SIG-M5 (cell line): ENCODE measurements at places on chromosomes 4 and X.
A peak's percentile ranks its signal among the peaks of the same experiment; 100 is the strongest.

DNA sequence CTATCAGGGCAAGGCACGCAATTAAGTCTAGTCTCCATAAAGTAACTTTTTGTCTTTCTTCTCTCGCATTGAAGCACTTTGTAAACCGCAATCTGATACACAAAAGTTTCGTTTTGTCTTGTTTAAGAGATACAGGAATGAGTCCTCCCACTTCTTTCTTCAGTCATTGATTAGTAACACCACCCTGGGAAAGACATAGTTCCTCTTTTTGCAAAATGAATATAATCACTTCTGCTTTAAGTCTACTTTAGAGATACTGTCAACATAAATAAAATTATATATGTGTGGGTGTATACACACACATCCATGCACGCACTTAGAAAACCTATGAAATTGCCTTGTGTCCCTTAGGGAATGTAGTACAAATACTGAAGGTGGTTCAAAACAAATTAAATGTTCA lies 11.7 kb downstream of the COQ2 start:
- DNase-seq: peak; percentile 96

DNA sequence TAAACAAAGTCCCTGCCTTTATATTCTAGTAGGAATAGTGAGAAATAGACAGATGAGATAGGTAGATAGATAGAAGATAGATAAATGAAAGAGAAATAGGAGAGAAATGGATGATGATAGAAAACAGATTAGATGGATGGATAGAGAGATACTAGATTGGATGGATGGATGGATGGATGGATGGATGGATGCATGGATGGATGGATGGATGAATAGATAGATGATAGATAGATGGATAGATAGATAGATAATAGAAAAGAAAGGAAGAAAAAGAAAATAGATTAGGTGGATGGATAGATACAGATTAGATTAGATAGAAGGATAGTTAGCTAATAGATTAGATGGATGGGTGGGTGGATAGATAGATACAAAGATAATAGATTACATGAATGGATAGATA lies 33.2 kb upstream of the WDR17 start:
- DNase-seq: no peak

DNA sequence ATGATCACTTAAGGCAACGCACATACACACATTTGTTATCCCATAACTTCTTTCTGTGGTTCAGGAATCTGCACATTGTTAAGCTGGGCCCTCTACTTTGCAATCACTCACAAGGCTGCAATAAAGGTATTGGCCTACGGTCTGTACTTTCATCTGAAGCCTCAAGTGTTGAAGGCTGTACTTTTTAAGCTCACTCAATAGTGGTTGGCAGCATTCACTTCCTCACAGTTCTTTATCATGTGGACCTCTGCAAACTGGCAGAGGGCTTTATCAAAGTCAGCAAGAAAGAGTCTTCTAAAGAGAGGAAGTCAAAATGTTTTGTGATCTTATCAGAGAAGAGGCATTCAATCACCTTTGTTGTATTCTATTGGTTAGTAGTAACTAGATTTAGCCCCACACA lies 301.4 kb upstream of the EPHA5 start:
- DNase-seq: no peak

DNA sequence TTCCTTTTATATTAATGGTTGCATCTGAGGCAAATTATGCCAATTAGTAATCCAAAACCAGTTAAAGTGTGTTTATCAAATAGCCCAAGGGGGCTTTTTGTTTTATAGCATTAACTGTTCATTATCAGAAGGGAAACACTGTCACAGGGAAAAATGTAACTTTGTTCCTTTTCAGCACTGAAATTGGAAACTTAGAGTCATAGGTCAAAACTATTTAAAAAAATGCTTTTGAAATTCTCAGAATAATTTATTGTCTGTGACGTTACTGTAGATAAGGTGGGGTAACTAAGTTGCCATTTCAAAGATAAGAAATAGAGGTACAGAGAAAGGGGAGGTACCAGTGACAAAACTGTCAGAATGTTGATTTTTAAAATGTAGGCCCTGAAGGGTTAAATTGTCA lies 129.3 kb downstream of the AKAP4 start:
- no peak for DNase-seq

DNA sequence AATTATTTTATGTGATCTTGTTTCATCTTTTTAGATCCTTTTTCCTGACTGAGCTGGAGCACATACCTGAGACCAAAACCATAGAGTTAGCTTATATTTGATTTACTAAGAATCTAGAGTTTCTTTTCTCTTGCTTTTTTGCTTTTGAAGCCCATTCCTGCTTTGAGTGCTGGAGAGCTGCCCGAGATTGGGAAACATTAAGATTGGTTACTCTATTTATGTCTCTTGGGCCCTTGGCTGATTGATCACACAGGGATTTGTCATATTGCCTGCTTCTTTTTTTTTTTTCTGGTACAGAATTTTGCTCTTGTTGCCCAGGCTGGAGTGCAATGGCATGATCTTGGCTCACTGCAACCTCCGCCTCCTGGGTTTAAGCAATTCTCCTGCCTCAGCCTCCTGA lies 73.9 kb downstream of the REPS2 start:
- DNase-seq: no peak
